HepG2 (cell line): ENCODE measurements at places on chromosomes 6 and 20. TPM values are rescaled to one million over a fixed set of nuclear protein-coding genes. Genes with fewer than 3 reads are reported as not detected.

WFDC5 gene
- total RNA-seq, result not detected in 2 replicates

TFAP2A gene
- total RNA-seq, result not detected in 2 replicates

UNC5CL gene
- total RNA-seq, result 0.87 and 2.4 TPM in 2 replicates

CDH4 gene
- not detected in 2 replicates for total RNA-seq

DLK2 gene
- total RNA-seq, result 0.74 and 1.2 TPM in 2 replicates

FAM162B gene
- not detected in 2 replicates for total RNA-seq

TMEM14B gene
- total RNA-seq, result 191 and 200 TPM in 2 replicates

SLC35F1 gene
- total RNA-seq, result not detected in 2 replicates

EDN3 gene
- not detected in 2 replicates for total RNA-seq

PDYN gene
- total RNA-seq, result not detected in 2 replicates

CST5 gene
- total RNA-seq, result not detected in 2 replicates

- no peak for DNase-seq
- H3K27ac ChIP-seq, result no peak overlapping the region
- H3K4me3 ChIP-seq, result no peak overlapping the region
- H3K27me3 ChIP-seq, result no peaks in the 10 kb centered on the region
- no peaks in the 10 kb centered on the region for H3K4me1 ChIP-seq
These were observed 710.7 kb downstream of the EYS start for GRCh38 chr6:64996301-64996700.

DNA sequence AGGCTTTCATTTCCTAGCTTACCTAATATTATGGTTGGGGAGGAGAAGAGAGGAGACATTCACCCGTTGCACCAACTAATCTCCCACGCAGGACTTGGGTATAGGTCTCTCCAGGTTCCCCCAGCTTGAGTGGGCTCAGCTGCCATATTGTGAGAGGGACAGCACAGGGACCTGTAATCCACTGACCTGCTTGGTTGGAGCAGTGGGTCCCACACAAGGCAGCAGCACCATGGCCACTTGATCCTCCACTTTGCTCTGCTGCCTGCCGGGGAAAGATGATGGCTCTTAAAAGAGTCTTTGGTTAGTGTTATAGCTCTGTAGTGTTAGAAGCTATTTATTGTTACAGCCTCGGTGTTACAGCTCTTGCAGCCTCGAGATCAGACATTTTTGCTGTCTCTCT, 22.5 kb upstream of the ECHDC1 start:
- no peak for DNase-seq
- H3K4me1 ChIP-seq, result no peaks in the 10 kb centered on the region
- no peaks in the 10 kb centered on the region for H3K36me3 ChIP-seq
- no peaks in the 10 kb centered on the region for H3K27me3 ChIP-seq
- no peak overlapping the region for H3K27ac ChIP-seq

DNA sequence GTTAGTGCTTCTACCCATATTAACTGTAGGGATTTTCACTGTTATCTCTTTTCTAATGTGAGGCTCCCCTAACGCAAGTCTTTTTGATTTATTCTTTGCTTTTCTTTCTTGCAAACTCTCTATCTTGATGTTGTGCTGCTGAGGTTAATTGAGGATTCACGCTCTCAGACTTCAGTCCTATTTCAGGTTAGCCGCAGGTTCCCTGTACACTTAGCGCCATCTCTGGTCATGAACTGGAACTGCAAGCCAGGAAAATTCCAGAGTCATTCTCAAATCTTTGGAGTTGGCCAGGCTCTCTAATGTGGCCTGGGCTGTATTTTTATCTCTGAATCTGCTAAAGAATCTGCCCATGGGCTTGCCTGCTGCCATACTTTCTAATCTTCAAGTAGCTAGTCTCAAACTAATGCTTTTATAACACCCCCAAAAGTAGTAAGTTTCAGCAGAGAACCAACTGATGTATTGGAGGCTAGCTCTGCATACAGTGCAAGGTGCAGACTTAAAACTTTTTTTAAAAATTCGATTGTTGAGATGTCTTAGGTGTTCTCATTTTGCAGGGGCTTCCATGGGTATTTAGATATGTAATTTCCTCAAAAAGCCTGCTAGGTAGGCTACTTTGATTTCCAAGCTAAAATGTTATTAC, 91.1 kb upstream of the OPRM1 start:
- no peak overlapping the region for H3K27ac ChIP-seq
- peak; percentile 20 for DNase-seq
- no peaks in the 10 kb centered on the region for H3K27me3 ChIP-seq
- H3K4me1 ChIP-seq, result no peaks in the 10 kb centered on the region
- no peak overlapping the region for H3K4me3 ChIP-seq

DNA sequence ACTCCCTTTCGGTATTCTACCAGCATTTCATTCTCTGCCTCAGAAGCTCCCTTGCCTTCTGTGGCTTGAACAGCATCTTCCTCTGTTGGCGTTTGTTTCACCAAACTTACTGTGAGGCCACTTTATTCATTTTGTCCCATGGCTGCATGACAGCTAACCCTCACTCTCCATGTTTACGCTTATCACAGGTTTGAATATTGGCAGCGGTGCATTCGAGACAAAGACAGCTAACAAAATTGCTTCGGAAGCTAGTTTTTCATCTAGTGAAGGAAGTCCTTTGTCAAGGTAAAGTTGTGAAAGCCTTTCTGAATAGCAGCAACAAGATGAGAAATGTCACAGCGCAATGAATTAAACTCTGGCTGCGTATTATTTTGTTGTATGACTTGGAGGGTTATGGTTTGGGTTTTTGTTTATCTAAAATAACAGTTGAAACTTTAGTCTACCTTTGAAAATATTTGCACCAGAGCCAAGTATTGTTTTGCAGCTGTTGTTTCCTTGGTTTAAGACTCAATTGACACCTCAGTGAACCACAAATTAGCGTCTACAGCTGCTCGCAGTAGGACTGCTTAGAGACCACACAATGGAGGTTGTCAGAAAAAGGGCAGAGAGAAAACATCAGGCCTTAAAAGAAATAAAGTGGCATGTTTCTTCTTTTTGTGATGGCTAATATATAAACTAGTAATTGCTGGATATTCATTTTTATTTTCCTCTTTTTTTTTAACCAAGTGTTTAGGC, 70.4 kb upstream of the XRN2 start:
- peaks cover 60% of the 10 kb centered on the region for H3K36me3 ChIP-seq
- H3K4me1 ChIP-seq, result peaks cover 6% of the 10 kb centered on the region; the same call in 1 of the 2 replicates
- no peak for DNase-seq
- no peaks in the 10 kb centered on the region for H3K27me3 ChIP-seq
- H3K4me3 ChIP-seq, result no peak overlapping the region

GRCh38 chr6:80022803-80023202, 18.4 kb downstream of the TTK start:
- peaks cover 26% of the 10 kb centered on the region for H3K4me1 ChIP-seq
- no peak overlapping the region for H3K27ac ChIP-seq
- no peaks in the 10 kb centered on the region for H3K27me3 ChIP-seq
- DNase-seq, result no peak
- H3K4me3 ChIP-seq, result no peak overlapping the region

DNA sequence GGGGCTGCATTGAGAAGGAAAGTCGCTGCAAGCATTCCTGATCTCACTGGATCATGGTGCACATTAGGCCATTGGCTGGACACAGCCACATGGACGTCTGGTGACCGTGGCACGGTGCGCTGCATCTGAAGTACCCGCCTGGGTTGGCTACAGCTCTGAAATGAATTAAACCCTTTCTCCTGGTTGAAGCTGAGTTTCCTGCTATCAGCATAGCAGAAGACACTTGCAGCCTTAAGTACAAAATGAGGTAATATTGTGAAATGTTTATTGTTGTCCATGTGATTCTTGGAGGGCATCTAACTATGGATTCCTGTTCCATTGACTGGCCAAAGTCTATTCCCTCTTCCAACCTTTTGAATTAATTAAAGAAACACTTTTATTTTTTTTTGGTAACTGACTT, 89.8 kb upstream of the ADTRP start:
- H3K27ac ChIP-seq, result no peak overlapping the region
- H3K27me3 ChIP-seq, result no peaks in the 10 kb centered on the region
- no peak overlapping the region for H3K4me3 ChIP-seq
- no peaks in the 10 kb centered on the region for H3K36me3 ChIP-seq
- DNase-seq, result no peak

GRCh38 chr20:62237801-62238568, at the start of gene OSBPL2:
Gene OSBPL2, plus strand, starts transcription at chr20:62238521. Its CDS starts 17,664 bp downstream, at chr20:62256185.
- H3K27ac ChIP-seq, result peak within 1 kb of the TSS; percentile 60
- peak; percentile 99 for DNase-seq
- peaks cover 19% of the 10 kb centered on the region; the same call in 2 of the 3 replicates for H3K36me3 ChIP-seq
- 0 out of 2 replicates have a peak, but pooled peaks cover 3% of the 10 kb centered on the region for H3K27me3 ChIP-seq

DNA sequence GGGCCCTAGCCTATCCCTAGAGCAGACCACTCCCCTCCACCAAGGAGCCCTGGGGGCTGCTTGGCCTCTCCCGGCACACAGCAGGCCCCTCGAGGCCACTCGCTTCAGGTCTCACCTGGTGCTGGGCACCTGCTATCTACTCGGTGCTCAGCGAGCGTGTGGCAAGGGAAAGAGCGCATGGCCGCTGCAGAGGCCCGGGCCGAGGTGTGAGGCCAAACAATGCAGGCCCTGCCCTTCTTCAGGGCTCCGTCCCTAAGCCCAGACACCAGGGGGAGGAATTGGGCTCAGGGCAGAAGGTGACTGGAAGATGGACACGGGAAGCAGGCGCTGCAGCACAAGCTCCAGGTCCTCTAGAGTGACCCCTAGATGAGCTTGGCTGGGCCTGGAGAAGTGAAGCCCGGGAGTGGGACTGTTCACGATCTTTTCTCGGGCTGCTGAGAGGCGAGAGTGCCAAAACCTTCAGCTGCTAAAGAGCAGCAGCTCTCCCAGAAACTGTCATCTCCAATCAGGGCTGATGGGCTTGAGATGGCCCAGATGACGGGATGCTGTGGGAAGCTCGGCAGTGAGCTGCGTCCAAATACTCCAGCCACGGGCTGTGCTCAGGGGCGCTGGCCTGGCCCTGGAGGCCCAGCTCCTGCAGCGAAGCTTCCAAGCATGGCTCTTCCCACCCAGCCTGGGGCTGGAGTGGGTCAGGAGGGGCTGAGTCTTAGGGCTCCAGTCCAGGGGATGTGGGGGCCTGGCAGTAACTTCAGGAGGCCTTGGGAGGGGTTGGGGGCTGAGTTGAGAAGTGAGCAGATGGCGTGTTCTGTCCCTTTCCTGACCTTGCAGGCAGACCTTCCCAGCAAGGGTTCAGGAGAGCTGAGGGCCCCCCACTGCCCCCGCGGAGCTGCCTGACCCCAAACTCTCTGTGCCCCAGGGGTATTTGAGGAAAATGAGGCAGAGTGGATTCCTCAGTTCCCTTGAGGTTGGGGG, 43.7 kb downstream of the APCDD1L start:
- H3K4me3 ChIP-seq, result no peak overlapping the region
- H3K4me1 ChIP-seq, result no peaks in the 10 kb centered on the region
- H3K27me3 ChIP-seq, result no peaks in the 10 kb centered on the region; the same call in 1 of the 2 replicates
- no peak overlapping the region for H3K27ac ChIP-seq
- no peak for DNase-seq

- H3K27ac ChIP-seq, result no peak overlapping the region
- H3K27me3 ChIP-seq, result no peaks in the 10 kb centered on the region
- H3K36me3 ChIP-seq, result no peaks in the 10 kb centered on the region
- no peak overlapping the region for H3K4me3 ChIP-seq
- H3K4me1 ChIP-seq, result no peaks in the 10 kb centered on the region
- DNase-seq, result no peak
These were observed 744.3 kb upstream of the DEFB115 start for GRCh38 chr20:30513050-30513628.

- no peaks in the 10 kb centered on the region for H3K27me3 ChIP-seq
- peak overlapping the region; percentile 98 for H3K27ac ChIP-seq
- peaks cover 82% of the 10 kb centered on the region for H3K4me1 ChIP-seq
These were observed 96.8 kb downstream of the PSMG4 start for GRCh38 chr6:3355358-3356055.

- H3K4me1 ChIP-seq, result peaks cover 16% of the 10 kb centered on the region
- no peak for DNase-seq
- no peaks in the 10 kb centered on the region for H3K36me3 ChIP-seq
- no peak overlapping the region for H3K4me3 ChIP-seq
These were observed 1.9 kb upstream of the EBF4 start for GRCh38 chr20:2690718-2691117.

DNA sequence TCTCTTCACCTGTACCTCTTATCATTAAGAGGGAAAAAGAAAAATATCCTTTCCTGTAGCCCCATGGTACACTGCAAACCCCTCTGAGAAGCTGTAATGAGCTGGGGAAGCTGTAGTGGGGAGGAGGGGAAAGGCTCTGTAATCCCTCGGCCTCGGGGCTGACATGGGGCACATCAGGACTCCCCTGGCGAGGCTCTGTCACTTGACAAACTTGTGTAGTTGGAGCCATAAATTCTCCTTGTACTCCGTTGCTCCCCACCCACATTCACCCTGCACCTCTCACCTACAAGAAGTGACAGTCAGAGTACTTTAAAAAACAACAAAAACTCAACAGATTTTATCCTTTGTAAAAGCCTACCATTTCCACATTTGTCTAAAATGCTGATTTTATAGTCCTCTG, 475.7 kb upstream of the AGPAT4 start:
- no peaks in the 10 kb centered on the region for H3K4me1 ChIP-seq
- no peaks in the 10 kb centered on the region for H3K36me3 ChIP-seq
- no peak overlapping the region for H3K27ac ChIP-seq
- no peak overlapping the region for H3K4me3 ChIP-seq

- no peaks in the 10 kb centered on the region for H3K27me3 ChIP-seq
- H3K4me3 ChIP-seq, result no peak overlapping the region
- H3K4me1 ChIP-seq, result peaks cover 22% of the 10 kb centered on the region
- H3K36me3 ChIP-seq, result peaks cover 10% of the 10 kb centered on the region; the same call in 2 of the 3 replicates
- H3K27ac ChIP-seq, result peak overlapping the region; percentile 54
These were observed 30.9 kb downstream of the RNF146 start for GRCh38 chr6:127297502-127298070.

- no peaks in the 10 kb centered on the region for H3K36me3 ChIP-seq
- H3K27me3 ChIP-seq, result no peaks in the 10 kb centered on the region
- no peak overlapping the region for H3K4me3 ChIP-seq
- no peak for DNase-seq
- peaks cover 6% of the 10 kb centered on the region for H3K4me1 ChIP-seq
- no peak overlapping the region for H3K27ac ChIP-seq
These were observed 51.1 kb downstream of the MYO6 start for GRCh38 chr6:75800133-75800532.

DNA sequence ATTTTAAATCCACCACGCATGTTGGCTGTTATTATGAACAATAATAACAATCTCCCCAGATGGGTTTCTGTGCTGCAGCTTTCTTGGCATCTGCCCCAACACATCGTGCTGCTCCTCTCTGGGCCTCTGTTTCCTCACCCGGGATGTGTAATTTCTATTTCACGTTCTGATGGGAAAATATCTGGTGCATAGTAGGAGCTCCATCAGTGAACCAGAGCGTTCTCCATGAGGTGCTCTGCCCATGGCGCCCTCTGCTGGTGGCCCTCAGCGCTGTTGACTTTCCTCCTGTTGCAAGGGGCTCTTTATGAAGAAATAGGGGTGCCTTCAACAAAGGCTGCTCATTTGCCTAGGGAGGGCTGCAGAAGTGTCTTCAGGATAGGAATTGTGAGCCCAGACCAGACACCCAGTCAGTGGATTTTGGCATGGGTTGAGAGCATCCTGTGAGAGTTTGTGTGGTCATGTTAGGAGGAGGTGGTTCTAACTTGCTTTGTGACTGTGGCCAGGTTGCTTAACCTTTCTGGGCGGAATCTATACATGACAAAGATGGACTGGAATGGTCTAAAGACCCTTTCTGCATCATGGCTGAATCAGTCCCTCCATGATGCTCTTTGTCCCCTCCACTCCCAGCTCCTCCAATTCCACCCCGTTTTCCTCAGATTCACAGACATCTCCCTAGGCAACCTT, 8.1 kb downstream of the SCRT2 start:
- no peak overlapping the region for H3K4me3 ChIP-seq
- DNase-seq, result peak; percentile 48
- peaks cover 6% of the 10 kb centered on the region for H3K4me1 ChIP-seq
- no peaks in the 10 kb centered on the region for H3K36me3 ChIP-seq
- H3K27me3 ChIP-seq, result peaks cover 64% of the 10 kb centered on the region
- no peak overlapping the region for H3K27ac ChIP-seq

GRCh38 chr6:81806793-81807565, 54.5 kb upstream of the TENT5A start:
- H3K4me1 ChIP-seq, result peaks cover 17% of the 10 kb centered on the region
- no peak overlapping the region for H3K27ac ChIP-seq
- peak; percentile 81 for DNase-seq
